A549 treated with GW870086 at 1 μM for 4 hours (cell line): ENCODE measurements at places on chromosomes 2 and 18. TPM values are rescaled to one million over a fixed set of nuclear protein-coding genes. Genes with fewer than 3 reads are reported as not detected.

The RAPGEF4 gene
- 0.09 to 0.69 TPM (median 0.28 TPM) in 5 replicates for total RNA-seq

The NCK2 gene
- 20.1 to 28.4 TPM (median 25.6 TPM) in 5 replicates for total RNA-seq

The FOXD4L1 gene
- 0.24 to 0.56 TPM (median 0.30 TPM) in 5 replicates for total RNA-seq

The IL37 gene
- total RNA-seq, result not detected in 5 replicates

The FBXO48 gene
- 0.34 to 0.61 TPM (median 0.52 TPM) in 5 replicates for total RNA-seq

The CD8B2 gene
- total RNA-seq, result not detected in 5 replicates

The FAM168B gene
- total RNA-seq, result 70.0 to 94.3 TPM (median 87.6 TPM) in 5 replicates

The ANKRD53 gene
- total RNA-seq, result 0.12 TPM in 1 of 5 replicates, not detected in the others

The SATB2 gene
- 2.9 to 3.6 TPM (median 3.0 TPM) in 5 replicates for total RNA-seq

The COL4A3 gene
- 0.50 to 1.2 TPM (median 0.59 TPM) in 5 replicates for total RNA-seq

The UGT1A10 gene
- total RNA-seq, result 0.07 to 0.49 TPM (median 0.11 TPM) in 4 of 5 replicates, not detected in the other

The GAL3ST2 gene
- total RNA-seq, result 0.10 to 0.34 TPM (median 0.13 TPM) in 5 replicates

The B3GNT7 gene
- 2.9 to 3.5 TPM (median 3.4 TPM) in 5 replicates for total RNA-seq

The ALPG gene
- total RNA-seq, result 0.24 to 0.47 TPM (median 0.38 TPM) in 5 replicates

The AGXT gene
- total RNA-seq, result not detected in 5 replicates

The RNASEH1 gene
- 45.4 to 58.7 TPM (median 51.5 TPM) in 5 replicates for total RNA-seq

The IL1RL2 gene
- total RNA-seq, result 0.05 TPM in 1 of 5 replicates, not detected in the others

The FSHR gene
- total RNA-seq, result not detected in 5 replicates

The NAT8 gene
- not detected in 5 replicates for total RNA-seq

The RETSAT gene
- 46.0 to 55.7 TPM (median 53.1 TPM) in 5 replicates for total RNA-seq

The ABCB11 gene
- total RNA-seq, result 0.01 to 0.05 TPM (median 0.03 TPM) in 4 of 5 replicates, not detected in the other

The TEKT4 gene
- total RNA-seq, result not detected in 5 replicates

The DUSP19 gene
- total RNA-seq, result 0.37 to 0.79 TPM (median 0.68 TPM) in 5 replicates

The ADD2 gene
- total RNA-seq, result 18.8 to 27.9 TPM (median 24.0 TPM) in 5 replicates

The KCTD1 gene
- 32.4 to 37.9 TPM (median 36.9 TPM) in 5 replicates for total RNA-seq

The SERPINB10 gene
- not detected in 5 replicates for total RNA-seq

The MAP2 gene
- total RNA-seq, result 0.86 to 1.4 TPM (median 1.2 TPM) in 5 replicates

The SPATA3 gene
- total RNA-seq, result not detected in 5 replicates

The LYG2 gene
- total RNA-seq, result not detected in 5 replicates

The ASTL gene
- total RNA-seq, result not detected in 5 replicates

The HK2 gene
- total RNA-seq, result 0.71 to 1.2 TPM (median 0.93 TPM) in 5 replicates

The ARHGAP28 gene
- 0.02 to 0.08 TPM (median 0.03 TPM) in 3 of 5 replicates, not detected in the others for total RNA-seq

The HOXD12 gene
- total RNA-seq, result not detected in 5 replicates

The FAM124B gene
- total RNA-seq, result 0.05 TPM in 1 of 5 replicates, not detected in the others

The OXER1 gene
- not detected in 5 replicates for total RNA-seq

The MDH1B gene
- 1.1 to 2.3 TPM (median 1.5 TPM) in 5 replicates for total RNA-seq

The NT5DC4 gene
- total RNA-seq, result not detected in 5 replicates

The CYRIA gene
- total RNA-seq, result 0.13 to 0.29 TPM (median 0.23 TPM) in 4 of 5 replicates, not detected in the other
